ENCODE measurements at places on chromosomes 12 and 14.

GRCh38 chr12:29889737-29890136, 106.0 kb upstream of the TMTC1 start:
- DNase-seq = no peak

GRCh38 chr14:91323671-91324605, 79.4 kb upstream of the GPR68 start:
- DNase-seq = peak; percentile 55

DNA sequence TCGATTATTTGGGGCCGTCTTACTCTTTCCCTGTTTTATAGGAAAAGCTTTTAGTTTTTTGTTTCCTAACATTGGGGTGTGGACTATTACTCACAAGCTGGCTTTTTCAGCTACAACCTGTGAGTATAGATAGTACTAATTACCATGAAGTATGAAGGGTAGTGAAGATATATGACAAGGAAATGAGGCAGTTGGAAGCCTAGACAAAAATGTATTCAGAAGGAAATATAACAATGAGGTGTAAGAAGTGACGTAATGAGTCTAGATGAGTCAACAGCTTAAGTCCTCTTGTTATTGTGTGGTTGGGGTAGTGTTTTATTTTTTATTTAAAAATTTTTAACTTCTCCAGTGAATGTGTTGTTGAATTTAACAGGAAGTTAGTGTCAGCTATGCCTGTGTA, 804.5 kb downstream of the NRXN3 start:
- DNase-seq = no peak

- no peak for DNase-seq
Observed at GRCh38 chr14:77950371-77951063, 150.6 kb downstream of the ADCK1 start.
